Cortex of kidney (tissue), 1 donor: ENCODE measurements at places on chromosomes 2 and 18.

DNA sequence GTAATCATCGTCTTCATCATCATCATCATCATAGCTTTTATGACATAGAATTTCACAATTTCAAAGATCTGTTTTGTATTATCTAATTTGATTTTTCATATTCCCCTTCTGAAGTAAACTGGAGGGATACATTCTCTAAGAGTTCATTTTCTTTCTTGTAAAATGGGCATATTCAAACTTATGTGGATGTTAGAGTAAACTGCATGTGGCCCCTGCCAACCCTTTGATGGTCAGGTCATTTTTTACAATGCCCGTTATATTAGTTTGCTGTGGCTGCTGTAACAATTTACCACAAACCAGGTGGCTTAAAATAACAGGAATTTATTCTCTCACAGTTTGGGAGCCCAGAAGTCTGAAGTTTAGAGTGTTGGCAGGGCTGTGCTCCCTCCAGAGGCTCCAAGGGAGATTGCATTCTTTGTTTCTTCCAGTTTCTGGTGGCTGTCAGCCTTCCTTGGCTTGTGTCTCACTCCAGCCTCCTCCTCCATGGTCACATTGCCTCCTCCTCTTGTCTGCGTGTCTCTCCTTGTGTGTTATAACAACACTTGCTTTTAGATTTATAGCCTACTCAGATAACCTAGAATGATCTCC, 127.5 kb upstream of the MMADHC start:
- DNase-seq, result no peak

DNA sequence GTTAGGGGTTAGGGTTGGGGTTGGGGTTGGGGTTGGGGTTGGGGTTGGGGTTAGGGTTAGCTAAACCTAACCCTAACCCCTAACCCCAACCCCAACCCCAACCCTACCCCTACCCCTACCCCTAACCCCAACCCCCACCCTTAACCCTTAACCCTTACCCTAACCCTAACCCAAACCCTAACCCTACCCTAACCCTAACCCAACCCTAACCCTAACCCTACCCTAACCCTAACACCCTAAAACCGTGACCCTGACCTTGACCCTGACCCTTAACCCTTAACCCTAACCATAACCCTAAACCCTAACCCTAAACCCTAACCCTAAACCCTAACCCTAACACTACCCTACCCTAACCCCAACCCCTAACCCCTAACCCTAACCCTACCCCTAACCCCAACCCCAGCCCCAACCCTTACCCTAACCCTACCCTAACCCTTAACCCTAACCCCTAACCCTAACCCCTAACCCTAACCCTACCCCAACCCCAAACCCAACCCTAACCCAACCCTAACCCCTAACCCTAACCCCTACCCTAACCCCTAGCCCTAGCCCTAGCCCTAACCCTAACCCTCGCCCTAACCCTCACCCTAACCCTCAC, 24.1 kb upstream of the RABL2A start:
- DNase-seq, result no peak

- no peak for DNase-seq
Measured at GRCh38 chr2:37583867-37584266, 87.6 kb downstream of the CDC42EP3 start.

DNA sequence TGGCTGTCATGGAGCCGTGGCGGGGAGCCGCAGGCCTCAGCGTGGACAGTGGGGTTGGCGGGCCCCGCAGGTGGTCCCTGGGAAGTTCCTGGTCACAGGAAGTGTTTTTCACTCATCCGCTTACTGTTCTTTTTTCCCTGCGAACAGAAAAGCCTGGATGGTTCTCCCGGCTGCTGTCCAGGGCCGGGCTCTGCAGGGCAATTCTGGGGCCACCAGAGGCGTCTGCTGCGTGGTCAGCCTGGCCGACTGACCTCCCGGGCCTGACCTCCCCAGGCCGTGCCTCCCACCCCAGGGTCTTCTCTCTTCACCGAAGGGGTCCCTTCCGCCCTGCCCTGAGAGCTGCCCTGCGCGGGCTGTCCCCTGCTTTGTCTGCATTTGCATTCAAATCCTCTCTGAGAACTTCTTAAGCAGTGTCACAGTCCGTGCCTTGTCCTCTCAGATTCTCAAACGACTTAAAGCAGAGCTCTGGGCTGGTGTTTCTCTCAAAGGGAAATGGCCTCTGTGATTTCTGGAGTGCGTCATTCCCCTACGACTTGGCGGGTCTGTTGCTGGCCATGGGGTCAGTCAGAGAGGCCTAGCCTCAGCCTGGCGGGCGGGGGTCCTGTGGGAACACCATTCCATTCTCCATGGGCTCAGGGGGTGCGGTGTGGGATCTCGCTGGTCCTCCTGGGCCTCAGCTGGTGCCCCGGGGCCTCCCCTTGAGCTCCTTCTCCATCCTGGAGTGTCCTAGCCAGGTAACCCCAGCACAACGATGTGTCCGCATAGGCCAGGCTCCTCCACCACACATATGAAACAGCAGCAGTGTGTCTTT, 38.3 kb downstream of the KLHL29 start:
- no peak for DNase-seq

DNA sequence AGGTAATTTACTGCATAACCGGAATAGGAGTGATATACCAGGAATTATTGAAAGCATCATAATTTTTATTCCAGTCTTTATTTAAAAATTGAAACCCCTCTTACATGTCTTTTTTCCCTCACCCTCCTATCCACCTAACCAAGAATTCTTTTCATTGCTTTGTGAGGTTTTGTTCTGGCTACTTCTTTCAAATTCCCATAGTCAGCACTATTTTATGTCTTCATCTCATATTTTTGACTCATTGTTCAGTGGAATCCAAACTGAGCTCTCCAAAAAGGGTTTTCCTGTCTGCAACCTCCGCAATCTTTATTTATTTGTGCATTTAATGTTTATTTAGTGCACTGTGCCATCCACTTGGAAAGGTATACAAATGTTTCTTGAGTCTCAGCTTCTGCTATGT, 128.5 kb downstream of the DOK6 start:
- DNase-seq, result no peak

- no peak for DNase-seq
Measured at GRCh38 chr2:221590861-221591365, 18.8 kb upstream of the EPHA4 start.

DNA sequence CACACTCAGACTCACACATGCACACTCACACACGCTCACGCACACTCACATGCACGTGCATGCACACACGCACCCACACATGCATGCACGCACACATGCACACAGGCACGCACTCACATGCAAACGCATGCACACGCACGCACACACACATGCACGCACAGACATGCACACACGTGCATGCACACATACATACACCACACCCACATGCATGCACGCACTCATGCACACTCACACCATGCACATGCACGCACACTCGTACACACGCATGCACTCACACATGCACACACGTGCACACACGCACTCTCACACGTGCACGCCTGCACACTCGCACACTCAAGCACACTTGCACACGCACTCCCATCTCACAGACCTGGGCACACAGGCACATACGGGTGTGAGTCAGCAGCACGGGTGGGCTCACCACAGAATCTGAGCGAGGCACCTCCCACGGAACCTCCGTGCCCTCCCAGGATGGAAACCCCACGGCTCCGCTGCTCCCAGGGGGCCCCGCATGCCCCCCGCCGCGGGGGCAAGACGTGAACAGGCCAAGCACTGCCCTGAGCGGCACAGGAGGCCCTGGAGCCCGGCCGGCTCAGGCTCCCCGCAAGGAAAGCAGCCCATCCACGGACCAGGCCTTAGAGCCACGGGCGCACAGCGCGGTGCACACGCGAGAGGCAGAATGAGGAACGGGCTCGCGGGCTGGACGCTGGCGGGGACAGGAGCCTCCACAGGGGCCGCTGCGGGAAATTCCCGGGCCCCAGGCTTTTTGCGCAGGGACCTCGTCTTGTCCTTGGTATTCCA, 8.4 kb upstream of the KCNG2 start:
- DNase-seq, result no peak
